Stimulated activated CD4-positive, alpha-beta T cell treated with anti-CD3 and anti-CD28 coated beads, Interleukin-1b, Interleukin-23, amount 100 ng/mL, for 1 hour (primary cell): ENCODE measurements at places on chromosomes 7 and 10.

DNA sequence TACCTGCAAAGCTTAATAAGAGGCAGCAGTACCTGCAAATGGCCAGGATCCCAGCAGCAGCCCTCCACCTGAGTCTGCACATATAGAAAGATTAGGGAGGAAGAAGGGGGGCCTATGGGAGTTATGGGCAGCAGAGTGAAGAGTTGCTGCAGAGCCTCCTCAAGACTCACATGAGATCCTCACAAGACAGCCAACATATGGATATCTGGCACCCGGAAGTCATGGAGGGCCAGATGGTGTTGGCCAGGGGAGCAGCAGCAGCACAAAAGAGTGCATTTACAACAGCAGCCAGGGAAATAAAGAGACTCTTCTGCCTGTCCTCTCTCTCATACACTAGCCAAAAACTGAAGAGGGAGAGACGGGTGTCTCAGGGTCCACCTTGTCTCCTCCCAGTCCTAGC lies 4.0 kb upstream of the TAS2R40 start:
- DNase-seq: no peak

DNA sequence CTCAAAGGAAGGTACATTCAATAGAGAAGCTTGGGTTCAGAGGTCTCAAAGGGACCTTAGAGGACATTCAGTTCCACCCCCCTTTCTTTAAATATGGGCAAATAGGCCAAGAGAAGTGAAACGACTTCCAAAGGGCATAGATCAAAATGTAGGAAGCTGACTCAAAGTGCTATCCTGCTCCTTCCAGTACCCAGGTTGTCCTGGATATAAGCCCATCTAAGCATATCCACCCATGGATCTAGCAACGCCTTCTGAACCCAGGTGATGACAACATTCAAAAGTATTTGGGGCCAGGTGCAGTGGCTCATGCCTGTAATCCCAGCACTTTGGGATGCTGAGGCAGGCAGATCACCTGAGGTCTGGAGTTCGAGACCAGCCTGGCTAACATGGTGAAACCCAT lies 5.3 kb downstream of the ATXN7L1 start:
- DNase-seq: no peak

GRCh38 chr7:139698844-139699243 lies 79.0 kb downstream of the HIPK2 start:
- DNase-seq: no peak

DNA sequence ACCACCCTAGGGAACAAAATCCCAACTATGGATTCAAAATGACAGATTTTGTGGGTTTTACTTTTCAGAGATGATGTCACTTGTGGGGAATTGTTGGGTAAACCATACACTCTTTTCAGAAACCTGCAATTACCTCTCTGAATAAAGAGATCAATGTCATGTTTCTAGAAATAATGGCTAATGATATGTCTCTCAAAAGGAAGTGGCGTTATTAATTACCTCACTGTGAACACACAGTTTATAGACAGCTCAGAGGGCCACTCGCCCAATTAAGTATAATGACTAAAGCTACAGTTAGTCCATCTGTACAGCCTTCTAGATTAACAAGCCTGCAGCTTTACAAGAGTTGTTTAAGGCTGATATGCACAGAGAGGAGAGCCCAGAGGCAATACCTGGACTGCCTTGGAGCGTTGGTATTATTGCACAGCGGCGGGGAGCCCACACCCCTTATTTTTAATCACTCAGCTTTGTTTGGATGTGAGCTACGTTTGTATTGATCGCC lies 79.5 kb downstream of the RAB11FIP2 start:
- no peak for DNase-seq

- DNase-seq: no peak
Observed at GRCh38 chr10:94194256-94194655, 168.5 kb downstream of the NOC3L start.

GRCh38 chr7:34190299-34190698 lies 285.0 kb downstream of the BMPER start:
- DNase-seq: no peak

DNA sequence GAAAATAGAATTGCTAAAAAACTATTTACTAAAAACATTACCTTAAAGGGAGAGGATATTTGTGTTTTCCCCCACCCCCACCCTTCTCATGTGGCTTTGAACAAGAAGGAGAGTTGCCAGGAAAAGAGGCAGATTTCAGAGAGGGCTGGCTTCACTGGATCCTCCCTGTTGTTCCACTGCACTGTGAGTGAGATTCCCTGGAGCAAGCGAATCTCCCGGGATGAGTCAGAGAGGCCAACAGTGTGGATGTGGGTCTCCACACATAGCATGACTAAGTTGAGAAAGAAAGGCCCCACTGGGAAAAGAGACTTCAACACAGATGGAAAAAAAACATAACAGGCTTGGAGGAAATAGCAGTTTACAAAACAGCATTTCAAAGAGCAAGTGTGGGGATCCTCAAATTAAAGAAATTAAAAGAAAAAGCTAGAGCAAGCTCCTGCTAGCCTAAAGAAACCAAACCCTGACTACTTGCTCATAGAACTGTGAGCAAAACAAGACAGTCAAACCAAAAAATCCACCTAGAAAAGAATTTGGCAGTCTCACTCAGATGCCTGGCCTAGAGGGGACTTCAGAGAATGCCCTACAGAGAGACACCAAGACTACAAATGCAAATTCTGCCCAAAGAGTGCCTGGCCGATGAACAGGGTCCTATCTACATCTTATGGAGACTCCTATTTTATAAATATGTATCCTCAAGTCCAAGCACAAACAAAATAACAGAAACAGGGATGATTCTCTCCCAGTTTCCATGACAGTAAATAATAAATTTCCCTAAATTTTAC lies 3.4 kb downstream of the CAV1 start:
- no peak for DNase-seq

- no peak for DNase-seq
Observed at GRCh38 chr7:139427788-139428187, 55.7 kb downstream of the KLRG2 start.

DNA sequence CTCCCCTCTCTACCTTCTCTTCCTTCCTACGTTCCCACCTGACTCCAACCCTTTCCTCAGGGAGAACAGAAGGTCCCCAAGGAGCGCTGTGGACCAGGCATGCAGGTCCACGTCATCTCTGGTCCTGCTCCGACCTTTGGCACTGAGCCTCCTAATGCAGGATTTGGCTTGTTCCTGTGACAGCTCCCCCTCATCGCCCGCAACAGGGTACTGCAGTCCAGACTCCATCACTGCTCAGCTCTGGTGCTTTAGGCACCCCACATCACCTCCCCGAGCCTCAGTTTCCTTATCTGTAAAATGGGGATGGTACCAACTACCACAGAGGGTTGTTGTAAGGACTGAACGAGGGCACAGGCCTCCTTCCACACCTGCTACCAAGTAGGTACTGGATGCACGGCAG lies 54.6 kb downstream of the FHIP2A start:
- no peak for DNase-seq

DNA sequence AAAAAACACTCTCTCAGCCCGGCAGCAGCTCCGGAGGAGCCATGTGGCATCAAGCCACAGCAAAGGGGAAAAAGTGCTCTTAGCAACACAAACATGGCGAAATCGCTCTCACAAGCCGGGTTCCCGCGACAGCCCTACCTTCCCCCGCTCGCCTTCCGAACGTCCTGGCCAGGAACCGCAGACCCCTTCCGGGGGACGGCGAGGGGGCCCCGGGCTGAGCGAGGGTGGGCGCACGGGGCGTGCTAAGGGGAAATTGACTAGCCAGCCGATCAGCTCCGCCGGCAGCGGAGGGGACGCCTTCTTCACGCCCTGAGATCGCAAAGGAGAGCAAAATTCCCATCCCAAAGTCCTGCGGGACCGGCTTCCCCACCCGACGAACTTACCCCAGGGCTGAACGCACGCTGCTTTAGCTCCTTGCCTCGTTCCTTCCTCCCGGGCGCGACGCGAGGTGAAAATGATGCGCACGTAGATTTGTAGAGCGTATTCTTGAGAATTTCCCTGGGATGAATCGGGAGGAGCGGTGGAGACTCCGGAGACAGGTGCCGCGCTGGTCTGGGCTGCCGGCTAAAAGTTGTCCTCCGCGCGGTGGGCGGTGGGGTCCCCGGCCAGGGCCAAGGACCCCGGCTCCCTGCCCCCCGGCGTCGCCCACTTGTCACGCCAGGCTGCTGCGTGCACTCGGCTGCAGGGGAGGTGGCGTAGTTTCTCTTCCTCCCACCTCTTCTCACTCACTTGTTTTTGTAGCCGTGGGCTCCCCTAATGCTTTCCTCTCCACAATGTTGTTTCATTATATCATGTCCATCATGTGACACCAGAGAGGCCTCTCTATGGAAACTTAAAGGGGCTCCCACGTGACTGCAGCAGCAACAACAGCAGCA lies 220.1 kb upstream of the MKLN1 start:
- peak; percentile 41 for DNase-seq

GRCh38 chr10:14349081-14349480 lies 18.4 kb upstream of the FRMD4A start:
- DNase-seq: no peak

DNA sequence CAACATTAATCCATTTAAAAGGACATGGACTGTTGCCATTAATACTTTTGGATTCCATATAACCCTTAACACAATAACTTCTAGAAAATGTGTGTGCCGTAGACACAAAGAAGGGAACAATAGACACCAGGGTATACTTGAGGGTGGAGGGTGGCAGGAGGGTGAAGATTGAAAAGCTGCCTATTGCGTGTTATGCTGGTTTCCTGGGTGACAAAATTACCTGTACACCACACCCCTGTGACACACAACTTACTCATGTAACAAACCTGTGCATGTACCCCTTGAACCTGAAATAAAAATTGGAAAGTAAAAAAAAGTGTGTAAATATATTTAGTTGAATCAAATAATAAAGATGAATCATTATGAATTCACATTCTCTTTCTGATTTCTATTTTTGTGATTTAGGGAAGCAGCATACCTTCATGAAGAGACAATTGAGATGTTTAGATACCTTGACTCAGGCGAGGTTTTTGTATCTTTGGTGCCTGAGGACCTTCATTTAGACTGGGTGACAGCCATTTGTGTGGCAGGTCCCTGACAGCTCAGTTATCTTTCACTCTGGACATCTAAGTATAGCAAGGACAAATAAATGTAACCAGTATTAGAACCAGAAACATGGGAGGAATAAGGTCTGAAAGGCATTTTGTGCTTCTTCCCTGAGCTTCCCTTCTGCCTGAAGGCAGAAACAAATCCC lies 28.7 kb downstream of the GIMAP8 start:
- DNase-seq: no peak

- DNase-seq: no peak
Observed at GRCh38 chr10:8225187-8225586, 170.7 kb downstream of the GATA3 start.

- DNase-seq: no peak
Observed at GRCh38 chr10:61217851-61218565, 235.2 kb downstream of the TMEM26 start.

GRCh38 chr10:95637911-95638310 lies 18.6 kb downstream of the ALDH18A1 start:
- DNase-seq: no peak

DNA sequence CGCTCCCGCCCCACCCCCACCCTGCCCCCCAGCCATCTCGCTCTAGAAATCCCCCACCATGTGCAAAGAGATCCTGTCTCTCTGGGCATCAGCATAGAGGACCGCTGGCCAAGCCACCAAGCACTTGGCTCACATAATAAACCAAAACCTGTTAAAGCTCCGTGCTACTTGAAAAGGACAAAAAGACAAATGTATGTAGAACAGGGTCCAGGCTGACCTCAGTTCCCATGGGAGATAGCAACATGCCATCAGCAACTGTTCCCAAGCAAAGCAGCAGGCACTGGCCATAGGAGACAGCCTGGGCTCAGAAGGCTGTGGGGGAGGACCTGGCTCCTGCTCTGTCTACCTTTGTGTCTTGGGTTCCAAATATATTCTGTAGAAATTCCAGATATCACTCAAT lies 38.4 kb upstream of the GDF10 start:
- DNase-seq: no peak

DNA sequence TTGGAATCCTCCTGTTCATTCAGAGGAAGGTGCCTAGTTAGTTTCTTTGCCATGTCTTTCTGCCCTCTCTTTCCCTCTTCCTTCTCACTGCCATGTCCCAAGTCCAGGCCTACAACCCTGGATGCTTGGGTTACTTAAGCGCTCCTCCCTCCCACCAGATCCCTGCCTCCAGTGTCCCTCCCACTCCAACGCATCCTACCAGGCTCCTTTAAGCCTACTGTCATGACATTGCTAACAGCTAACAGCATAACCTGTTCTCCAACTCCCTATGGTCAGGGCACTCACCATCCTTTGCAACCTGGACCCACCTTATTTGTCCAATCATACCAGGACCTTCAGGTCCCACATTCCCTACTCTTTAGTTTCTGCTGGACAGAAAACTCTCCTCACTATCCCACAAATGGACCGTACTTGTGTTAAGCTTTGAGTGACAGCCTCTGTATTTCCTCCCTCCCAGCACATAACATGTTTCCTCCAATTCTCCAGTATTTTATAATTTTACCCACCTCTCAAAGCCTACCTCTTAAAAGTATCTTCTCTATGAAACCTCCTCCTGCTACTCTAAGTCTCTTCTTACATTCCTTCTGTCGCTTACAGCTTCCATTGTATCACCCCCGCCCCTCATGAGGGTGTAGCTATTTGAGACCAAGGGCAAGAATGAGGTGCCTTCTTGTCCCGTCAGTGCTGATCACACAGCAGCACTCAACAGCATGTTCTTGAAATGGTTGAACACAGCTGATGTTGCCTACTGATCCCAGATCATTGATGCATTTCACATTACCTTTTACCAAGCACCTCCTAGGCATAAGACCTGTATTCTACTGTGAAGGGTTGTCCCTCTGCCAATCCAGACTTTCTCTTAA lies 1.7 kb downstream of the BLNK start:
- DNase-seq: no peak
